ENCODE measurements at places on chromosomes 12 and 14. TPM values are rescaled to one million over a fixed set of nuclear protein-coding genes. Genes with fewer than 3 reads are reported as not detected.
A peak's percentile ranks its signal among the peaks of the same experiment; 100 is the strongest.

Gene FGF23
- total RNA-seq = not detected

Gene TARBP2
- total RNA-seq = 101 TPM

DNA sequence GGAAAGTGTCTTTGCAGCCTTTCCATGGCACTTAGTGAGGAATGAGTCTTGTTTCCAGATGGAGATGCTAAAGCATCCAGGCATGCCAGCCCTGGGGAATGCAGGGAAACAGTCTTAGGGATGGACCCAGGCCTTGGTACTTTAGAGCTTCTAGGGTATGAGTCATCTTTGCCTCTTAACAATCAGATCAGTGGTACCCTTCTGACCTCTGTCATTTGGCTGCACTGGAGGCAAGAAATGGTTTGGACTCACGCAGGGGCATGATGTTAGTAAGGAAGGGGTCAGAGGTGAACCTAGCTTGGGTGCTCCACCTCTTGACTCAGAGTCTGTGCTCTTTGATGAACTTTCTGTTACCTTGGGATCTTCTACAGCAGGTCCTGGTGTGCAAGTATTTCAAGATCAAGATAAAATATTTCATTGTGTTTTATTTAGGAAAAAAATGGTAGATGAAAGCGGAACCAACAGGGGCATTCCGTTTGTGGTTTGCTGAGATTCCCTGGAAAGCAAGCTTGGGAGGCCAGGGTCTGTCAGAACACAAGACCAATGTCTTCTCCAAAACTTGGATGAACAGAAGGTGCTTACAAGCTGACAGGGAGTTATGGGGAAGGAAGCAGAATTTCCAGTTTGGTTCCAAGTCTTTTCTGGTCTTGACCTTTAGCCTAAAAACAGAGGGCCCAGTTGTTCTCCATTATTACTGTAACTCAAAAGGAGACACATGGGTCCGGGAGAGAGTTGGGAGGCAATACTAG, 216.2 kb downstream of the ZFP36L1 start:
- DNase-seq = peak; percentile 94

GRCh38 chr12:127054531-127054930, 1212.4 kb upstream of the TMEM132C start:
- no peak for DNase-seq

DNA sequence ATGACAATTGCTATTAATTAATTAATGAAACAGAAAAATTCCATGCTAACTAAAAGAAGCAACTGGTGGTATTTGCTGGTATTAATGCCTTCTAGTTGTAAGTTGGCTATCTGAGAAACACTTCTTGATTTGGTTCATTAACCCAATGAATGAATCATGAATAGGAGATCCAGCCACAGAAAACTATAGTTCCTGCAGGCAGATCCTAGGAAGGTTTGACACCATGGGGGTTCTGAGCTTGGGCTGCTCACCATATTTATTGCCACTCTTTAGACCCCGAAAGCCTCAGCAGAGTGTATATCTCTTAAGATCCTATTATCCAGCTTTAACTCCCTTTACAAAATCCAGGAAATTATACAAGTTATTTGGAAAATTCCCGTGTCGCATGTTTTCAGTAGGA, 81.4 kb upstream of the REP15 start:
- DNase-seq = no peak

Gene A2M
- total RNA-seq = not detected

- DNase-seq = no peak
Measured at GRCh38 chr12:23428758-23429157, 520.7 kb downstream of the SOX5 start.

DNA sequence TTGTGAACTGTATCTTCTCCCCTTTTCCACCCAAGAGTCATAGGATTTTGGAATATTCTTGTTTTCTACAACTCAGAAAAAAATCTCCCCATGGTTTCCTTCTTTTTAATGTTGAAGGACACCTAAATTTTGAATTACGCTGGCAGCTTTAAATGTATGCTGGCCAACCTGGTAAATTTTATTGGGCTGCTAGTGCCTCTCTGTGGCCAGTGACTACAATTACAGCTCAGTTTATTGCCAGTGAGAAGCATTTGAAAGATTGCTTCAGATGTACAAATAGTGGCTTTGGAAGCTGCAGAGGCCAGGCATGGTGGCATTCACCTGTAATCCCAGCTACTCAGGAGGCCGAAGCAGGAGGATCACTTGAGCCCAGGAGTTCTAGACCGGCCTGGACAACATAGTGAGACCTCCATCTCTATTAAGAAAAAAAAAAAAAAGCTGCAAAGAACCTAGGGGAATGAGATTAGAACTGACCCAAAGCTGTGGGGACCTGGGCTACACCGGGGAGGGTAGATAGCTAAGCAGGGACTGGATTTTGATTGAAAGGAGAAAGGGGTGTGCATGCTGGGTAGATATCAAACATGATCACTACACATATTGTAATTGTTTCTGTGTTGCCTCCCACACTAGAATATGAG, 7.6 kb upstream of the RAB21 start:
- DNase-seq = peak; percentile 51

DNA sequence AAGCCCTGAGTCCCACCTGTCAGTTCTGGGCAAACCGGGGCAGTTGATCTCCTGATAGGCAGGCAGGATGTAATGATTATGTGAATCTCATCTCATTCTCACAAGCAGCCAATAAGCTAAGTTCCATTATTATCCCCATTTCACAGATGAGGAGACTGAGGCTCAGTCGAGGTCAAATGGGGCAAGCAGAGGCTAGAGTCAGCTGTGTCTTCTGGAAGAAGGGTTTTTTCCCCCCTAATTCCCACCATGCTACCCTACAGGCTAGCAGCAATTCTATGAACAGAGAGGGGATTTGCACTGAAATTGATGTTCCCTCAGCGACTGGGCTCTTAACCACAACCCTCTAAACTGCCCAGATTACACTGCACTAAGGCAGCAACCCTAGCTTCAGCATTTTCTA, 93.8 kb upstream of the MAP1LC3B2 start:
- no peak for DNase-seq

GRCh38 chr12:54163147-54163546, 25.6 kb downstream of the SMUG1 start:
- no peak for DNase-seq

Gene PRH2
- not detected for total RNA-seq

- no peak for DNase-seq
Measured at GRCh38 chr12:131806674-131807073, 21.5 kb upstream of the MMP17 start.

Gene CNIH1
- total RNA-seq = 150 TPM

GRCh38 chr14:74959596-74960180, 4.3 kb upstream of the PGF start:
- DNase-seq = no peak

GRCh38 chr12:96400631-96401075, 414 bp upstream of the CDK17 start:
- peak; percentile 65 for DNase-seq

DNA sequence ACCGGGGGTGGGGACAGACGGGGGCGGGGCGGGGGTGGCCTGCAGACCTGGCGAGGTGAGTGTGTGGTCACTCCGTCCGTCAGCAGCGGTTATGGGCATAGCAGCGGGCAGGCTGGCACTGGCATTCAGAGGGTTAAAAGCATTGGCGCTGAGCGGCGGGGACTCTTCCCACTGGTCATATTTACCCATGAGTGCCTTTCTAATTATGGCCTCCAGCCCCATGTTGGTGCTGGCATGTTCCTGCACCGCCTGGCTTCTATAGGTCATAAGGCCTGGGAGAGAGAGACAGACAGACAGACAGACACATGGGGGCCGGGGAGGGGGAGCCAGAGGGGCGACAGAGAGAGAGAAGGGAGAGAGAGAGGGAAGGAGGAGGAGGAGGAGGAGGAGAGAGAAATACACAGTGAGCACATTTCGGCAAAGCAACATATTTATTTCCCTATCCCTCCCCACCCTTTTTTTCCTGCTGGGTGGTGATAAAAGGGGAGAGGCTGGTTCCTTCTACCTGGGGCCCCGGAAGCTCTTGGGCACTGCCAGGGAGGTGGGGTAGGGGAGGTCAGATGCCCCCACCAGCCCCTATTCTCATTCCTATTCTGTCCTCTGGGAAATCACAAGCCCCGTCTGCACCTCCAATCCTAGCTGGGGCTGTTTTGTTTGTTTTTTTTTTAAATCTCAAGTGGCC, 32.6 kb downstream of the RFLNA start:
- no peak for DNase-seq

- DNase-seq = no peak
Measured at GRCh38 chr12:24879644-24880043, 69.3 kb downstream of the BCAT1 start.

GRCh38 chr12:120376009-120376408, 7.0 kb upstream of the MSI1 start:
- DNase-seq = no peak

DNA sequence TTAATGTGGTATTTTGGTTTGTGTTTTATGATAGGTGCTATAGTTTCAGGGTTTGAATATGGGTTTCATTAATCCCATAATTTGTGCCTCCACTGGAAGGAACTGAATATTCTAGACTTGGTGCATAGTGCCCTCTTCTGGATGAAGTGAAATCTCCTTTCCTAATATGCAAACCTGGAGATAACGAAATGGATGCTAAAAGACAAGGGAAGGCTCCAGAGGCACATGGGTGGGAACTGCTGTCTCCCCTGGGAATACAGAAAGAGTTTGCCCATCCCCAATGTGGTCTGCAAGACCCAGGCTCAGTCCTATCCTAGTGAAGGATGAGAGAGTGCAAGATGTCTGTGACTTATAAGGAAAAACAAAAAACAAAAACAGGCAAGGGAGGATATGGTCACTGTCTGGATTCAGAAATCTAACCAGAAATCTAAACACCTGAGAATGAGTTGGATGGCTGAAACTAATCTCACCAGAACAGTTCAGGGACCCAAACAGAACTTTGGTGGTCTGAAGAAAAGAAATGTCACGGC, 142.3 kb upstream of the TMPO start:
- DNase-seq = peak; percentile 19

DNA sequence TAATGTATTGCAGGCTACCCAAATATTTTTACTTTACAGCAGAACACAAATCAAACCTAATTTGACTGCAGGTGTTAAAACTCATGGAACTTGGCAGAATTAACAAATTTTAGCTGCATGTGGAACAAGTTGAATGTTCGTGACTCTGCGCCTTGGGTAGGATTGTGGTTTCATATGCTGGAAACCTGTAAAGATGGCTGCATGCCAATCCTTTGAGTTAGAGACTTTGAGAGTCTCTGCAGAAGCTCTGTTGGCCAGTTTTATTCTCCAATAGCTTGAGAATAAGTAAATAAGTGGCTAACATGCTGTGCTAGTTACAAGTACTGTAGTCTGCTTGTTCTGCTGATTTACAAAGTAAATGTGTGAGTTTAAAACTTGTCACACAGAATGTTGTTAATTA, 77.8 kb downstream of the PDE6H start:
- DNase-seq = no peak

DNA sequence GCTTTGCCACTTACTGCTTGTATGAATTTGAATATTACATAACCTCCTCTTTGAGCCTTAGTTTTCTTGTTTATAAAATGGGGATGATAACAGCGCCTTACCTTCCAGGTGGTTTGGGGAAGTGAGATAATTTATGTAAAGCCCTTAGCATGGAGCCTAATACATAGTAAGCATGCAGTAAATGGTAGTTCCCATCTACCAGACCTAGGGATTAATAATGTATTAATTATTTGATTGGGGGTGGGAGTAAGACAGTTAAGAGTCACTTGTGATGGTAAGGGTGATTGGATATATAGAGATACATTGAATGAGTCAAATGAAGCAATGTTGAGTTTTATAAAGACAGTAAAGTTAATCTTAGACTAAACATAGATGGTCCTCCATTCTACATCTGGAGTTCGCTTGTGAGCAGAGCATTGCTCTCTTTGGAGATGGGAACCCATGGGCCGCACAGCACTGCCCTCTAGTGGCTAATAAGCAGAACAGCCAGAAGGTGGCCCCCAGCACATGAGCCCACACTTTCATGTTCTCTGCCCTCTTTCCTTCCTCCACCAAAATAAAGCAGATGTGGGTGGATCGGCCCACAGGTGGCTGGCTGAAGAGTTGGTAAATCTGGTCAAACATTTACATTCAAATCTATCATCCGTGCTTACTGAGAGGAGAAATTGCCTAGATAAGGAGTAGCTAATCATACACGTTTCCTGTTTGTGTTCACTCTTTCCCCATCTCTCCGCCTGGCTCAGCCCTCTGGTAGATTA, 26.5 kb upstream of the TAMALIN start:
- DNase-seq = peak; percentile 87

DNA sequence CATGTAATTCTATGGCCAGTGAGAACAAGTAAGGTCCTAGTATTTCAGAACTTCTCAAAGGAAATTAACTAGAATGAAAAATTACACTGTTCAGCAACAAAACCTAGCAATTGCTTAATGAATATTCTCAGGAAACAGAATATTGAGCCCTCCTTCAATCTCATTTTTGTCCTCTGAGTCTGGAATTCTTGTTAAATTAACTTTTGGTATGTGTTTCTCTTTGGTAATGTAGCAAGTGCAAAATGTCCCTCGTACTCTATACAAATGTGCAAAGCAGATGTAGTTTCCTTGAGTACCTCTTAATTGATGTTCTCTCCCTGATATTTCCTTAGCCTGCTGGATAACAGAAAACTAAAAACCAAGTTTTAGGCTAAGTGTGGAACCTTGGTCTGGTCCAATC, 190.8 kb upstream of the CNOT2 start:
- DNase-seq = no peak

GRCh38 chr14:90692061-90692460, 124.2 kb downstream of the TTC7B start:
- DNase-seq = no peak

Gene KRT75
- not detected for total RNA-seq

Gene NEDD1
- total RNA-seq = 10.7 TPM

Gene CKAP4
- total RNA-seq = 55.8 TPM

Gene AQP2
- not detected for total RNA-seq

DNA sequence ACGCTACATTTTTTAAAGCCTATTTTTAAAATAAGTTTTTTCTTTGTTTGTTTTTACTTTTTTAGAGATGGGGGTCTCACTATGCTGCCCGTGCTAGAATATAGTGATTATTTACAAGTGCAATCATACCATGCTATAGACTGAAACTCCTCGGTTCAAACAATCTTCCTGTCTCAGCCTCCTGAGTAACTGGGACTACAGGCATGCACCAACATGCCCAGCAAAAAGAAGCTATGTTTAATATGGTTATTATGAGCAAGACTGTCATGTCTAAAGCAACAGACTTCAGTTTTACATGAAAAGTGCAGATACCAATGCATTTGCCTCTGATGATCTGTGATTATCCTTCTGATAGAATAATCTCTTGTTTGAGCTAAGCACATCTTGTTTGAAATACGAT, 45.6 kb upstream of the SGPP1 start:
- DNase-seq = no peak

- DNase-seq = no peak
Measured at GRCh38 chr12:57623385-57623784, 9.6 kb downstream of the B4GALNT1 start.

DNA sequence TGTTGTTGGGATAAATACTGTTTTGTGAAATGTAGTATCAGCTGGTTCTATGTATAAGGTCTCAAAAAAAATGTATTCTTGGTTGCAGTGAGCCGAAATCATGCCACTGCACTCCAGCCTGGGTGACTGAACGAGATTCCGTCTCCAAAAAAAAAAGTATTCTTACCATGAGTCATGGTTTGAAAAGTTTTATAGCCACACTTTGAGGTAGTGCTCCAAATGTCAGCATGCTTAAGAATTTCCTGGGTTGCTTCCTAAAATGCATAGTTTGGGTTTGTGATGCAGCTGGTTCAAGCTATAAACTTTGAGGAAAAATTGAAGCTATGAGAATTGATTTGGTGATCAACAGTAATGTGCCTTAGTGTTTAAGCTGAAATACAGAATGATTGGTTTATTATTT, 48.0 kb downstream of the ETNK1 start:
- DNase-seq = no peak

- DNase-seq = no peak
Measured at GRCh38 chr12:102902093-102902492, 15.0 kb downstream of the PAH start.

Gene GPR84
- total RNA-seq = not detected

GRCh38 chr14:89236851-89237250, 180.2 kb downstream of the FOXN3 start:
- no peak for DNase-seq

Measured in Caki2 (cell line).